ENCODE measurements at places on chromosomes 1 and 21.

DNA sequence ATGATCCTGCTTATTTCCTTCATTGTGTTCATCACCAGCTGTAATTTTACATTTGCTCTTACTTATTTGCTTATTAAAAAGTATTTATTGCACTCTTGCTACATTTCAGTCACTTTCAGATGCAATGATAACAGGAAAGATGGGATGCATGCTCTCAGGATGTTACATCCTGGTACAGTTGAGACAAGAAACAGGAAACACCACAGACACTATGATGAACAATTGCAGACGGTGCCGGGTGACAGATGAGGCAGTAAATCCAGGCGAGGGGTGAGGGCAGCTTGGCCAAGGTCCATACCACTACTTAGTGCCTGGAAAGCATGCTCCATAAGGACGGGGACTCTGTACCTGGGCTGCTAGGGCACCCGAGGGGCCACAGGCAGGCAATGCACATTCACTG lies 156.6 kb upstream of the RAB4A start:
- no peak for DNase-seq

- no peak for DNase-seq
These were observed 574.6 kb downstream of the LMO4 start for GRCh38 chr1:87903242-87903641.

DNA sequence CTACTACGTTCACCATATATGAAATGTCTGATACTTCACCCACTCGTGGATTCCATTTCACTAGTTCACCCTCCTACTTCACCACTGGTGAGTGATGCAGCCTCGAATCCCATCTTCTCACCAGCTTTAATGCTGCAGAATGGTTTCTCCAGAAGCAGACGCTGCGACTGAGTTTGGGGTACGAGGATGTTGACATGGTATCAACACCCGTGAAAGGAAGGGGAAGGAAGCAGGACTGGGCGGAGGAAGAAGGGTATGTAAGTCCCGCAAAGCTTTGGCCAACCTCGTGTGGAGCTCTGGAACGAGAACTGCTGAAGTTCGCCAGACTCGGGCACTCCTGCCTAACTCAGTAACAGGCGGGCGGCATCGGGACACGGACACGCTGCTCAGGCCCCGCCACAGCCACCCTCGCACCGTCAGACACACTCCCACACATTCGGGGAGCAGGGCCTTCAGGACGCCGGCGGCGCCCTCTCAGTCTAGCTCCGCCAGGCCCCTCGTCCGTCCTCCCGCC lies 833 bp upstream of the DIP2A start:
- peak; percentile 7 for DNase-seq

- no peak for DNase-seq
These were observed 62.1 kb downstream of the SNX7 start for GRCh38 chr1:98723574-98723973.

DNA sequence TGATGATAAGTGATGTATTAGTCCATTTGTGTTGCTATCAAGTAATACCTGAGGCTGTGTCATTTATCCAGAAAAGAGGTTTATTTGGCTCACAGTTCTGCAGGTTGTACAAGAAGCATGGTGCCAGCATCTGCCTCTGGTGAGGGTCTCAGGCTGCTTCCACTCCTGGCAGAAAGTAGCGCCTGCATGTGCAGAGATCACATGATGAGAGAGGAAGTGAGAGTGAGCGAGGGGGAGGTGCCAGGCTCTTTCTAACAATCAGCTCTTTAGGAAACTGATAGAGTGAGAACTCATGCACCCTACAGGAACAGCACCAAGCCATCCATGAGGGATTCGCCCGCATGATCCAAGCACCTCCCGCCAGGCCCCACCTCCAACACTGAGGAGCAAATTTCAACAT lies 2.2 kb upstream of the FHAD1 start:
- no peak for DNase-seq

- no peak for DNase-seq
These were observed 26.6 kb downstream of the SDE2 start for GRCh38 chr1:225972344-225973152.

DNA sequence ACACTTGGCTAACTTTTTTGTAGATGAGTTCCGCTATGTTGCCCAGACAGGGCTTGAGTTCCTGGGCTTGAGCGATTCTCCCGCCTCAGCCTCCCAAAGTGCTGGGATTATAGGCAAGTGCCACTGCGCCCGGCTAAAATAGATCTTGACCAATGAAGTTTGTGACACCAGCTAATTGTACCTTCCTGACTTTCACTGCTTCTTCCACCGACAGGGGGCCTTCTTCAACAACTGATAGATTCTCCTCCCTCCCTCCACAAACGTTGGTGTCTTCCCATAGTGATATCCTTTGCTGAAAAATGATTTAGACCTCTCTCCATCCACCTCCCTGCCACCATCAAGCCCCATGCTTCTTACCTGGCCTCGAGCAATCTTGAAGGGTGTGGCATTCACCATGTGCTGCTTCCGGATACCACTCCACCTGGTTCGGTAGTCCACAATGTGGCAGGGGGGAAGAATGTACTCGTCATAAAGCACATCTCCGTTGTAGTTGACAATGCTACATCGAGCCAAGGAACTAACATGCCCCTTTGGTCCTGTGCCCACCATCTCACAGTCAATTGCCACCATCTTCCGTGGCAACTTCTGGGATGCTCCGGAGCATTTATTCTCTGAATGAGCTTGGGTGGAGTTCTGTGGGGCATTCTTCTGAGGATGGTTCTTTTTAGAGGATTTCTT lies 1.6 kb upstream of the METTL25B start:
- no peak for DNase-seq

DNA sequence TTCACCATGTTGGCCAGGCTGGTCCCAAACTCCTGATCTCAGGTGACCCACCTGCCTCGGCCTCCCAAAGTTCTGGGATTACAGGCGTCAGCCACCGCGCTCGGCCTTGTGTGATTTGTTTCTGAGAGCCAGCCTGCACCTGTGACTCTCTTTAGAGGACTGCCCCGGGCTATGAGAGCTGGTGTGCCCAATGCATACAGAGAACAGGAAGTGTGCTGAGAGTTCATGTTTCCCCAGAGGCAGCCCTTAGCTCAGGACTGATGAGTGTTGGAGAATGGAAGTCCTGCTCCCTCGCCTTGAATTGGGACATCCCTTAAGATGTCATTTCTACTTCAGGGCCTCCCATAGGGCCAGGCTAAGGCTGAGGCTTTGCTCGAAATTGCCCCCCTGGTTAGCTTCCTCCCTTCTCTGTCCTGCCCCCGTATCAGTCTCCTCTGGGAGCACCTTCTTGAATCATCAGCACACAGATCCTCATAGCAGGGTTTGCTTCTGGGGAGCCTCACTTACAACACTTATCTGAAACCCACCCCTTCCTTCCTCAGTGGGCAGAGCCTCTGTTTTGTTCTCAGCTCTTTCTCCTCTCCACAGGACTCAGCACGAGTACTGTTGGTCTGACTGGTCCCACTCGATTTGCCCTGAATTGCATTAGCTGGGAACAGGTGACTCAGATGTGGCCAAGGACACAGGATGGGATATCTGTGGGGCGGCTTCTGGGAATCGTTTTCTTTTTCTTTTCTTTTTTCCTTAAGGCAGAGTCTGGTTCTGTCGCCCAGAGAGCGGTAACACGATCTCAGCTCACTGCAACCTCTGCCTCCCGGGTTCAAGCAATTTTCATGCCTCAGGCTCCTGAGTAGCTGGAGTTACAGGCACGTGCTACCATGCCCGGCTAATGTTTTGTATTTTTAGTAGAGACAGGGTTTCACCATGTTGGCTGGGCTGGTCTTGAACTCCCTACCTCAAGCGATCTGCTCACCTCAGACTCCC lies 80.1 kb downstream of the UBIAD1 start:
- no peak for DNase-seq

- DNase-seq = no peak
These were observed 134.1 kb upstream of the KRTAP19-8 start for GRCh38 chr21:31172328-31172727.

GRCh38 chr1:243850202-243850451 lies at the start of gene AKT3:
TSS of gene AKT3 (minus strand) at chr1:243850243. CDS start at chr1:243843170, 7,073 bp downstream.
- no peak for DNase-seq

DNA sequence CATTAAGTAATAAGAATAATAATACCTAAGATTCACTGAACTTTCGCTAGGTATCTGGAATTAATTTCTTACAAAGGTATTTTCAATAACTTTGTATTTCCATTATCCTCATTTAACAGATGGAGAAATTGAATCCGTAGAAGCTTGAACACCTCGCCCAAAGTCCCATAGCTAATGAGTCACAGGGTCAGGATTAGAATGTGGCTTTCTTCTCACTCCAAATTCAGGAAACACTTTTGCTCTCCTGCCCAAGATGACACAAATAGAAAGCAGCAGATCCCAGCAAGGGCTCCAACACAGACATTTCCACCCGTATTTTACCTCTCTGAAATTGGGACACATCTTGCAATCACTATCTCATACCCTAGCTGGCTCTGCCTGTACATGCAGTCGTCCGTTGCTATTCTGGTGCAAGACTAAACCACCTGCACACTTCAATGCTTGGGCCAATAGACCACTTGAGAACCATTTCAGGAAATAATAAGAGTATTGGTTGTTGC lies 125.9 kb upstream of the GREM2 start:
- no peak for DNase-seq

GRCh38 chr1:201917362-201918033 lies 28.8 kb downstream of the SHISA4 start:
- DNase-seq = no peak

DNA sequence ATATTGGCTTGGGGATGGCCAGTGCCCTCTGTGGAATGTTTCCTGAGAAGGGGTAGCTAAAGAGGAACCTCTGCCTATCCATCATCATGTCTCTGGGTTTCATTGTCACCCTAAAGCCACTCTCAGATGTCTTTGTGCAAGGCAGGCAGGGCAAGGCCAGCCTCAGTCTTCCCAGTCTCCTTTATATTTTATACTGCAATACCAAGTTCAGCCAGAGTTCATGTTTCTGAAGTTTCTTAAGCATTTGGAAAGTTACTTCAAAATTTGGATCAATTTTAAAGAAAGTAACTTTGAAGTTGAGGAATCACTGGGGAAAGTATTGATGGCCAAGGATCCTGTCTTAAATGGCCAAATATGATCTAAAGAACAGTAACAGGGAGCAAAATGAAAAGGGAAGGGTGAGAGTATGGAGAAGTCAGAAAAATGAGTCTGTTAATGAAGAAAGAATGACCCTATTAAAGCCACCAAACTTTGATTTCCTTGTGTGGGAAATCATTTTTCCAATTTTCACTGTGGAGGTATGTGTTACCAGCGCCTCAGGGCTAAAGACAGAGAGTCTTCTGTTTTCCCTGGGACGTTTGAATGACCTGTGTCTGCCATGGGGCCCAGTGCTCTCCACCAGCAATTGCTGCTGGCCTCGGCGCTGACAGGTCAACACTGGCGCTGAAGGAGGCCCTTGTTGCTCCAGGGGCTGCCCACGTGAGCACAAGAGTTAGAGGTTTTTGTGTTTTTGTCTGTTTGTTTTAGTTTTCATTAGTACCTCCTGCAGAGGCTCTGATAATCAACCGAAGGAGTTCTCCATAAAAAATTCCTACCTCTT lies 93.9 kb downstream of the ATP5PO start:
- no peak for DNase-seq

- DNase-seq = no peak
These were observed 890.2 kb upstream of the B3GALT2 start for GRCh38 chr1:194076646-194077045.

DNA sequence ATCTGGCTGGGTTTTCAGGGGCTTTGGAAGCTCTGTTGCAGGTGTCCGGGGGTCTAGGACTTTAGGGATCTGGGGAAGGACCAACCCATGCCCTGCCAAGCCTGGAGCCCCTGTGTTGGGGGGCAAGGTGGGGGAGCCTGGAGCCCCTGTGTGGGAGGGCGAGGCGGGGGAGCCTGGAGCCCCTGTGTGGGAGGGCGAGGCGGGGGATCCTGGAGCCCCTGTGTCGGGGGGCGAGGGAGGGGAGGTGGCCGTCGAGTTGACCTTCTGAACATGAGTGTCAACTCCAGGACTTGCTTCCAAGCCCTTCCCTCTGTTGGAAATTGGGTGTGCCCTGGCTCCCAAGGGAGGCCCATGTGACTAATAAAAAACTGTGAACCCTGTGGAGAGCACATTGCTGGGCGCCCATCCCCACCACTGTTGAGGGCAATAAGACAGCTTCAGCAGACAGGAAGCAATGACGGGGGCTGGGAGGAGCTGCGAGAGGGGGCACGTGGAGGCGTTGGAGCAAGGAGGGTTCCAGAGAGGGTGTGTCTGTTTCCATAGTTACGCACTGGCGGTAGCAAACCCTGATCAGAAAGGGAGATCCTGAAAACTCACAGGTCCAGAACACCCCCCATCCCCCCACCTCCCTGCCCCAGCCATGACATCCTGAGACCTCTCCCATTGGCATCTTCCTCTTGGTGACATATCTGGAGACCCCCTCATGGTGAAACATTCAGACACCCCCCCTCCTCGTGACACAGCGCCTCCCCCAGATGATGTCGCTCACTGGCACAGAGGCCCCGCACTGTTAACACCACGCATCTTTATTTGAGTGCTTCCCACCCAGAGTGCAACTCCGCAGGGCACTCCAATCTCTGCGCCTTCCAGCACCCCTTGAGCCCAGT lies 8.4 kb downstream of the MYBPH start:
- peak; percentile 10 for DNase-seq

DNA sequence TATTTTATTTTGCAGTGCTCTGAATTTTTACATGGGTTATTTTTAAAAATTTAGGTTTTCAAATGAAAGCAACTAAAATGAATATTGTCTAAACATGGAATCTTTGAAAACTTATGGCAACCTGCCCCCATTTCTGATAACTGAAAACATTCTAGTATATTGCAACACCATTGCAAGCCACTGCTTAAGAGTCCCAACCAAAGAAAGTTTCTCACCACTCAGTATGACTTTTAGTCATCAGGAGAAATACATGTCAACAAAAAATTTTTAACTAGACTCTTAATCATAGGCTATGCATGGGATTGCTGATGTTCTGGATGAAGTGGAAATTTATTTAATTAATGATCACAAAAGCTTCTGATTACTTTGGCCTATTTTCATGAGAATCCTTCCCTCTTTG lies 112.1 kb downstream of the TNFSF18 start:
- no peak for DNase-seq
